ENCODE measurements at places on chromosomes 2 and 18.

DNA sequence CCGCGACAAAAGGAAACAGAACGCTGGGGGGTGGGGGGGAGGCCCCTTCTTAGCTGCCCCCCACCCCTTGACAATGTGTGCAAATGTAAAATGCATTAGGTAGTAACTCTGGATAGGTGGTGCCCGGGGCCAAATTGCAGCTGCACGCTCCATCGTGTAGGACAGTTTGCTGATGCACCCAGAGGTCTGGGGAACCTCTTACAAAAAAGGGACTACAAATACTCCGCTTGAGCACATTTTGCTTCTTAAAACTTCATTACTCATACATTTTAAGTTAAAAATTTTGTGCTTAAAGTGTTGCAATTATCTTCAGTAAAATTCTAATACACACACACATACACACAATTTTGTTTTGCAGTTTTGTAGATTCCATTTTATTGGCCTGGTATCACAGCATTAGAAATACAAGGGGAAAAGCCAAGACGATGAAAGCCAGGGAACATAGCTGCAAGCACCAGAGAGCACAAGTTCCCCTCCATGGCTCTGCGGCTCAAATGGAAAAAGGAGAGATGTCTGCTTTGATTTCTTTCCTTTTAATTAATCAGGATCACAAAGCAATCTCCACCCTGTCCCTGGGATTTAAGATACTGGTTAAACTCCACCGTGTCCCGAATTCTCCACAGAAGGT lies 582.1 kb downstream of the ZEB2 start:
- no peak for DNase-seq

DNA sequence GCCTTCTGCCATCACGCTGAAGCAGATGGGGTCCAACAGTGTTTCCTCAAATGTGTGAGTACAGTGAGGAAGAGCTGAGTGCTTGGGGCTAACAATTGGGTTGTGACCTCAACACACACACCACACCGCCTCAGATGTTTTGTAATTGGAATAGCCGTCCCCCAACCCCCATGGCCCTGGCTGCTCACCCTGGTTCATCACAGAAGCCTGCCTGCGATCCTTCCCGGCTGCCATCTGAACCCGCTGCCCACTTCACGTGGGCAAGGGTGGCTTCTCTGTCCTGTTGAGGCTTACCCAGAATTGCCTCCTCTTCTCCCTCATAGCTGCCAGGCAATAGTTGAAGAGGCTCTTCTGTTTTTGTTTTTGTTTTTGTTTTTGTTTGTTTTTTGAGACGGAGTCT lies 44.1 kb downstream of the TGOLN2 start:
- no peak for DNase-seq

DNA sequence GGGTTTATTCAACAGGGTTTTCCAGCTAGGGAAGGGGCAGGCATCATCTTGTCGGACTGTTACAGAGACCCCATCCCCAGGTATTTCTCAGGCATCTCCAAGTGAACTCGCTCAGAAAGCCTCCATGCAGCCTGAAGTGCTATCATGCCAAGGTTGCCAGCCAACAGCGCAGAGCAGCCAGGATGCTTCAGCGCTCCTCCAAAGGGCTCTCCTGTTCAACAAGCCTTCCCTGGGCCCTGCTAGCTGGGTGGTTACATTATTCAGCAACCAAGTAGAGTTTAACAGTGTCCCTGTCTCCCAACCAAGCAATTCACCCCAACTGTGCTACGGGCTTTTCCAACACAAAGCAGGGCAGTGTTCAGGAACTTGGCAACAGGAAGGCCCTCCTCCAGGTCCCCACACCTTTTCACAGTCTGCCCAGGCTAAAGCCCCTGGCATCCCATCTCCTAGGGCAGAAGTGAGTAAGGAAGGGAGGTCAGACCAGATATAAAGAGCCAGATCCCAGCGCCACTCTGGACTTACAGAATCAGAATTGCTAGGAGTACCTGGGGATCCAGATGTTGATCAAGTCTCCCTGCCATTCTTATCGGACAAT lies 52.9 kb downstream of the ZBTB7C start:
- DNase-seq, result no peak

- DNase-seq, result no peak
Measured at GRCh38 chr2:7976206-7976605, 705.6 kb upstream of the ID2 start.

- DNase-seq, result no peak
Measured at GRCh38 chr2:38131676-38132075, 55.7 kb upstream of the CYP1B1 start.

DNA sequence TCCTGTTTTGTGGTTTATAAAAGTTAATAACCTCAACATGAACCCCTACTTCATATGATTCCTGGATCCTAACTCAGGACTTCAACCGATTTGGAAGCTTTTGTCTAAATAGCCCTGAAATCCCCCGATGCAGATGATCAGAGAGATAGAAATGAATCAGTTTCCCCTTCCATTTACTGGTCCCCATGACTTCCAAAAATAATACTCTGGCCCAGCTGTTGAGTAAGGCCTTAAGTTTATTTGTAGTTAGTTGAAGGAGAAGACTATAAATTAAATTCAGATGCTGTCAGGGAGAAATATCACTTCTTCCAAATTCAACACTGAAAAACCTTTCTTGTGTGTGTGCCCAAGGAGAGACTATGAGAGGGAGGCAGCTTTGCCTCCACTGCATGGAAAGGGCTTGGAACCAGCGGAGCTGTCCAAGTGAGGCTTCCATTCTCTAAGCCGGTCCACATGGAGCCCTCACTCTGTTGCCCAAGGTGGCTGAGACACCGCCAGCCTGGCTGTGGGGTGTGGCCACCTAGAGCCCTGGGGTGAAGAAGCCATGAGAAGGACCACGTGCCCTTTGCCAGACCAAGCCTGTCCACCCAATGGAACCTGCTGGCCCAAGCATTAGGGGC lies 53.6 kb downstream of the PIEZO2 start:
- DNase-seq, result no peak
